ENCODE measurements at places on chromosomes 12 and 14. TPM values are rescaled to one million over a fixed set of nuclear protein-coding genes. Genes with fewer than 3 reads are reported as not detected.

- no peak for DNase-seq
Measured at GRCh38 chr14:73359445-73359844, 98.9 kb downstream of the NUMB start.

GRCh38 chr12:58500399-58500798 lies 419.9 kb downstream of the LRIG3 start:
- no peak for DNase-seq

DNA sequence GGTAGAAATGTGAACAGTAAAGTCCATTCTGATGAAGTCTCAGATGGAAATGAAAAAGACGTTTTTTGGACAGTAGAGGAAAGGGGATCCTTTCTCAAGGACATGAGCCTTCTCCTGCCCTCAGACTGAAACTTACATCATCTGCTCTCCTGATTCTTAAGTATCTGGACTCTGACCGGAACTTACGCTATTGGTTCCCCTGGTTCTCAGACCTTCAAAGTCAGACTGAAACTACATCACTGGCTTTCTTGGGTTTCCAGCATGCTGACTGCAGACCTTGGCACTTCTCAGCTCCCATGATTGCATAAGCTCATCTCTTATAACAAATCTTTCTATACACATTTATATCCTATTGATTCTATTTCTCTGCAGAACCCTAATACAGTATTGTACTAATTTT lies 291.0 kb downstream of the SNAPC1 start:
- DNase-seq, result peak; percentile 18

The EGLN3 gene
- polyA plus RNA-seq, result 73.1 TPM

The SBNO1 gene
- polyA plus RNA-seq, result 13.4 TPM

DNA sequence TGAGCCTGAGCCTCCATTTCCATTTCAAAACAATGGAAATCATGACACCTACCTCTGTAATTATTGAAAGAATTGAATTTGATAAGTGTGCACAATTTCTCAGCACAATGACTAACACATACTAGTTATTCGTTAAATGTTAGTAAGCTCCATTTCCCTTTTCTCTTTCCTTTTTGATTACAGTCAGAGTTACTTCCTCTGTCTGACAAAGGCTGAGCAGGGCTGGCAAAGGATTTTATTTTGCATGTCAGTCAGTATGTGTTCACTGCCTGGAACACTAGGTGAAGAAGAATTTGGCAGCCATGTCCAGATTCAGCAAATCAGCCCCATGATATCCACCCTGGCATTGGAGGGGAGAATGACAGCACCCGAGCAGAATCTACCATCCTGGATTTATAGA lies 12.2 kb upstream of the RHOJ start:
- peak; percentile 28 for DNase-seq

- no peak for DNase-seq
Measured at GRCh38 chr14:55706365-55706684, 126.3 kb downstream of the KTN1 start.

The ZFYVE21 gene
- polyA plus RNA-seq, result 36.4 TPM

The AHNAK2 gene
- polyA plus RNA-seq, result 23.0 TPM

The KLHL42 gene
- 13.7 TPM for polyA plus RNA-seq

DNA sequence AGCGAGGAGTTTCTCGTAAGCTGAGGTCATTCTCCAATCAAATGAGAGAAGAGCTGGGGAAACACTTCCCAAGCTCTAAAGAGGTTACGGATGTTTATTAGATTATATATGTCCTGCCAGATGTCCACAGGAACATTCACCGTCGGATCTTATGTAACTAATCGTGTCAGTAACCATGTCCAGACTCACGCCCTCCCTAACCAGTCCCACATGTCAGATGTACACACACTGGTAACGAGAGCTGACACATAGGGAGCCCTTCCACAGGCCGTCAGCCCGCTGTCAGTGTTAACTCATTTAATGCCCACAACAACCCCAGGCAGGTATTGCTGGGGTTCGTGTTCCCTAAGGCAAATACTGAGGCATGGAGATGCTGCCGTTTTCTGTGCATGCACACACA lies 223.7 kb upstream of the RTL1 start:
- DNase-seq, result peak; percentile 88

- no peak for DNase-seq
Measured at GRCh38 chr14:104158827-104159798, 20.7 kb downstream of the KIF26A start.

- DNase-seq, result no peak
Measured at GRCh38 chr14:72366619-72367018, 434.4 kb downstream of the RGS6 start.

DNA sequence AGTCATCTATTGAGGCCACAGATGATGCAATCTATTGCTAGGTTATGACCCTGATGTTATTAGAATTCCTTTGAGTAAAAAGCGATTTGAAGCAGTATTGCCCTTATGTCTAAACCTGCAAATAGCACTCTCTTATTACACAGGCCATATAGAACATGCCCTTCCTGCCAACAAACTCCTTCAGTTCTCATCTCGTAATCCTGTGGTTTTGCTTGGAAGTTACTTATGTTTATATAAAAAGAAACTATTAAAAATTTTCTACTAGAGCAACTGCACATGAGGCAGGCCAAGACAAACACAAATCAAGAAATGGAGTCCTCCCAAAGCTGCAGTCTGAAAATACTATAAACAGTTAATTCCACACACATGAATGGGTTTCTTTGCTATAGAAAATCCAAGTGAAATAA lies 1200.2 kb downstream of the LRFN5 start:
- peak; percentile 40 for DNase-seq

DNA sequence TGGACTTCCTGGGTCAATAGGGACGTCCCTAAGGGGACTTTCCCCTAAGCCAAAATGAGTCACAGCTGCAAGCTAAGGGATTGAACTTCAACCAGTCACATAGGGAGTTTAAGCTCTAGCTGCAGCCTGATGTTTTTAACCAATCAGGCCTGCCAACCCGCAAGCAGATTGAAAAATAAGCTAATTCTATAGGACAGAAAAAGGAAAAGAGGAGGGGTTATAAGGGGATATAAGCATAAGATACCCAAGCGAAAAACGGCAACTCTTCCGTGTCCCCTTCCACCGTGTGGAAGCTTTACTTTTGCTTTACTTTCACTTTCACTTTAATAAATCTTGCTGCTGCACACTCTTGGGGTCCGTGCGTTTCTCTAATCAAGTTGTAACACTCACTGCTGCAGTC lies 24.4 kb downstream of the ATP23 start:
- no peak for DNase-seq

- DNase-seq, result peak; percentile 21
Measured at GRCh38 chr14:27253966-27254365, 656.1 kb upstream of the NOVA1 start.

DNA sequence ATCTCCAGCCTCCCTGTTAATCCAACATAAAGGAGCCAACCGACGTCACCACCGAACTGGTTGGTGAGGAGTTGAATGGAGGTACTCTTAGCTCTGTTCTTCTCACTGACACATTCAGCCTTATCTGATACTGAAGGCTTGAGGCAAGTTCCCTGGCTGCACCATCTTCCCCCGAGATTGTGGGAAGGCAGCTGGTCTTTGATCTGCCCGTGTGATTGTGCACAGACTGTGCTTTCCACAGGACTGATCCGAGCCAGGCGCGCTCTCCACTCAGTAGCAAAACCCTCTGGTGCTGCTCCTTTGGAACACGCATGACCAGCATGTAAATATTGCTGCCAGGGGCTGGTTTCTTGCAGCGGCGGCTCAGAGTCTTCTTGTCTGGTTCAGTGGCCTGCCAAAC lies 30.1 kb upstream of the DLK1 start:
- peak; percentile 44 for DNase-seq

DNA sequence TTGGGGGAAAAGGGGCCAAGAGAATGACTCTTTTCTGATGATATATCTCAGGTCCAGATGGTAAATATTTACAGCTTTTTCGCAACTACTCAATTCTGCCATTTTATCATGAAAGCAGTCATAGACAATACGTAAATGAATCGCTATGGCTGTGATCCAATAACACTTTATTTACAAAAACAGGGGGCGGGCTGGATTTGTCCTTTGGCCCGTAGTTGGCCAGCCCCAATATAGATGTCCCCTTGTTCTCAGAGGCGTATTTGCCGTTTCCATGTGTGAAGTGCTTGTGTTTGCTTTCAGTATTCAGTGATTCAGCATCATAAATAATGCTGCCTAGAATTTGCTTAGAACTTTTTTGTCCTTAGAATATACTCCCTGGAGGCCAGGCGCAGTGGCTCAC lies 77.2 kb downstream of the CCDC92 start:
- no peak for DNase-seq

GRCh38 chr12:85681333-85681732 lies 154.9 kb downstream of the RASSF9 start:
- no peak for DNase-seq

- DNase-seq, result no peak
Measured at GRCh38 chr14:23379366-23380196, 2.7 kb downstream of the CMTM5 start.

DNA sequence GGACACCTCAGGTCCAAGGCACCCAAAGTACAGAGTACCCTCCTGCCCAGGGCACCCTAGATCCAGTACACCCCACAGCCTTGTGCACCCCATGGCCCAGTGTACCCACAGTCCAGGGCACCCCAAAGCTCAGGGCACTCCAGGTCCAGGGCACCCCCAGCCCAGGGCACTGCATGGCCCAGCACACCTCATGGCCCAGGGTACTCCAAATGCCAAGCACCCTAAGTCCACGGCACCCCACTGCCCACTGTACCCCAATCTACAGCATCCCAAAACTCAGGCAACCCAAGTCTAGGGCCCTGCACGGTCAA lies 6.0 kb downstream of the JAG2 start:
- DNase-seq, result no peak

DNA sequence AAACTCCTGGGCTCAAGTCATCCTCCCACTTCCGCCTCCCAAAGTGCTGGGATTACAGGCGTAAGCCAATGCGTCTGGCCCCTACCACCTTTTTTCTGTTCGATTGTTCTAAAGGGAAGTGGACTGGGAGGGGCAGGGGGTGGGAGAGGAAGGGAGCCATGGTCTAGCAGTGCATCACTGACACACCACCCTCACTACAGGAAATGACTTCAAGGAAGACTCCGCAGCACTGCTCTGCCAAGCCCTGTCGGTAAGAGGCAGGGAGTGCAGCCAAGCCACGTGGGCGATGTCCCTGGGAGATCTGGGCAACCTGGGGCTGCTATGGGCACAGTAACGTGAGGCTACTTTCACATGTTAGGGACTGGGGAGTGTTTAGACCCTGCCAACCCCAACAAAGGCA lies 18.0 kb downstream of the LRRC74A start:
- peak; percentile 65 for DNase-seq

The FZD10 gene
- polyA plus RNA-seq, result 12.0 TPM

DNA sequence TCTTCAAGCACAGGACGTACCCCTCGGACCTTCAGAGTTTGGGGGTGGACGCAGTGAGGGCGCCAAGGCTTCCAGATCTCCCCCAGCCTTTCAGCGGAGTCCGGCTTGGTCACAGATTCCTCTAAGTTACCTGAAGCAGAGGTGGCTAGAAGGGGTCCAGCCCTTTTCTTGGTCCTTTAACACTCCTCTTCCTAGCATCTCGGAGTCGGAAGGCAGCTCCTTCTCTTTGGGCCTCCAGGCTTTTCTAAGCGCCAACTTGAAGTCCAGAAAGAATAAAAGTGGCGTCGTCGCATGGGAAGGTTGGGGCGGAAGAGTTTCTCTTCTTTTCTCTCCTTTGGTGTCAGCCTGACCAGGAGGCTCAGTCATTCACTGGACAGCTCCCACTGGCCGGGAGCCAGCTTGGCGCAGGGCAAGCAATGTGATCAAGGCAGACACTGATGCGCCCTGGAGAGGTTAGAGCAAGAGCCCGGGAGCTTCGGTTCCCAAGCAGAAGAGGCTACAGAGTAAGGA lies 9.6 kb downstream of the OR6S1 start:
- DNase-seq, result peak; percentile 71

DNA sequence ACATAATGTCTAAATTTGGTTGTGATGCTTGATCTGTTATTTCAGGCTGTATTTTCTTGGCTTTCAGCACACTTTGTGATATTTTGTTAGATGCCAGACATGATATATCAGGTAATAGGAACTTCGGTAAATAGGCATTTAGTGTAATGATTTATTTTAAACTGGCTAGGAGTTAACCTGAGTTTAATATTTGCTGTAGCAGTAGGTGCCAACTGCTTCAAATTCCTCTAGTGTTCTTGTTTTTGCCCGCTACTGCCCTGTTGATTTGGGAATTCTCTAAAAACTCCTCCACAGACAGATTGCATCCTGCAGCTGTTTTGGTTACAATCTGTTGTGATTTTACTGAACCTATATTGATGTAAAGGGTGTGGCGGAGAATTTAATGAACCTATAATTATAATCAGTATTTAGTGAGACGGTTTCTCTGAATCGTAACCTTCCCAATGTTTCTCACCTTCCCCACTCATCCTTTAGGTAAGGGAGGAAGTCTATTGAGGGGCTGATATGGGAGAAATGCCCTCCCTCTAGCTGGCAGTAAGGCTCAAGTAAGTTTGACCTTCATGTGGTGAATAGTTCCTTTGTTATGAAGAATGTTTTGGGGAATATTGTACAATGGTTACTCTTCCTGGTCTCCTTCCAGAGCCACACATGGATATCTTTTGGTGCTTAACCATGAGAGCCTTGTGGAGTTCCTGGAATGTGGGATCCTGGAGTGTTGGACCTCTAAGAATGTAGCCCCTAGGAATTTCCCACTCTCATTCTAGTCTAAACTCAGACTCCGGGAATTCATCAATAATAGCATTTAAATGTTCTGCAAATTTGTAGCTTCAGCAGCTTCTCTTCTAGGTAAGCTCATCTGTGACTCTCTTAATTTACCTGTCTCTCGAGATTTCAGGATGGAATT lies 634.1 kb downstream of the FSCB start:
- DNase-seq, result no peak

The KRT6C gene
- 0.32 TPM for polyA plus RNA-seq

The AICDA gene
- polyA plus RNA-seq, result 0.23 TPM

The TMPRSS12 gene
- 0.11 TPM for polyA plus RNA-seq

DNA sequence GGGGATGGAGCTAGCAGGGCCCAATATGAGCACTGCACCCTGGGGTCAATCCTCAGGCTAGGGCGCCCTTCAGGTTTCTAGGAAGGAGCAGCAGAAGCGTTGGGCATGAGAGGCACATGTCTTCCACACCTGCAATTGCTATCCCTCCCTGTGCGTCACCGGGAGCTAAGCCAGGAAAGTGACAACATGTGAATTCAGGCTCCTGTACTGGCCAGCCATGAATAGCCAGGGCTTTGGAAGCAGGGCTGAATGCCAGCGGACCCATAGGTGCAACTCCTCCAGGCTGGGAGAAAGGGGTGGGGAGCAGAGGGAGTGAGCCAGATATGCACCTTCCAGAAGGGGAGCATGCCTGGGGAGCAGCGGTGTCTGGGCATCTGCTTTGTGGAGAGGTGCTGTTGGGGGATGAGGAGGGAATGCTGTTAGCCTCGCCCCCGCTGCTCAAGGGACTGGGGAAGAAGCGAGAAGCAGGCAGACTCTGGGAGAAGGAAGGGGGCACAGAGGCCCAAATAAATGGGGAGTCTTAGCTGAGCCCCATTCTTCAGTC lies 6.1 kb downstream of the HOXC5 start:
- DNase-seq, result peak; percentile 93

DNA sequence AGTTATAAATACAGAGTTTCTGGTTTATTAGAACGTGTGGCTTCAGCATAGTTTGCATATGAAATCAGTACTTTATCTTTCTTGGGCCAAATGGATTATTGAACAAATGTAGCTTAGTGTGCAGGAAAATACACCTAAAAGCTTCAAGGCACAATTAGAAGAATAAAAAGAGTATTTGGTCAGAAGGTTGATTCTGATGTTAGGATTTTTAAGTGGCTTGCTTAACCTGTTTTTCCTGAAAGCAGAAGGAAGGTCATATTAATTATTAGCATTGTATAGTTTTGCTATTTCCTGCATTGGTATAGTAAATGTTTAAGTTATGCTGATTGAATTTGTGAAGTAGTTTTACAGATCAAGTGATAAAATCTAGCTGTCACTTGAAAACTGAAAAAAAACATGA lies 31.0 kb upstream of the GNS start:
- no peak for DNase-seq

- peak; percentile 60 for DNase-seq
Measured at GRCh38 chr12:124294780-124295341, at the start of gene RFLNA. TSS of gene RFLNA (plus strand) at chr12:124295093. CDS start at chr12:124295430, 337 bp downstream.
